Astrocyte of the hippocampus (primary cell): ENCODE measurements at places on chromosomes 2 and 18.

GRCh38 chr2:53765767-53766166 is 1.8 kb upstream of the CHAC2 start:
- DNase-seq, result no peak

DNA sequence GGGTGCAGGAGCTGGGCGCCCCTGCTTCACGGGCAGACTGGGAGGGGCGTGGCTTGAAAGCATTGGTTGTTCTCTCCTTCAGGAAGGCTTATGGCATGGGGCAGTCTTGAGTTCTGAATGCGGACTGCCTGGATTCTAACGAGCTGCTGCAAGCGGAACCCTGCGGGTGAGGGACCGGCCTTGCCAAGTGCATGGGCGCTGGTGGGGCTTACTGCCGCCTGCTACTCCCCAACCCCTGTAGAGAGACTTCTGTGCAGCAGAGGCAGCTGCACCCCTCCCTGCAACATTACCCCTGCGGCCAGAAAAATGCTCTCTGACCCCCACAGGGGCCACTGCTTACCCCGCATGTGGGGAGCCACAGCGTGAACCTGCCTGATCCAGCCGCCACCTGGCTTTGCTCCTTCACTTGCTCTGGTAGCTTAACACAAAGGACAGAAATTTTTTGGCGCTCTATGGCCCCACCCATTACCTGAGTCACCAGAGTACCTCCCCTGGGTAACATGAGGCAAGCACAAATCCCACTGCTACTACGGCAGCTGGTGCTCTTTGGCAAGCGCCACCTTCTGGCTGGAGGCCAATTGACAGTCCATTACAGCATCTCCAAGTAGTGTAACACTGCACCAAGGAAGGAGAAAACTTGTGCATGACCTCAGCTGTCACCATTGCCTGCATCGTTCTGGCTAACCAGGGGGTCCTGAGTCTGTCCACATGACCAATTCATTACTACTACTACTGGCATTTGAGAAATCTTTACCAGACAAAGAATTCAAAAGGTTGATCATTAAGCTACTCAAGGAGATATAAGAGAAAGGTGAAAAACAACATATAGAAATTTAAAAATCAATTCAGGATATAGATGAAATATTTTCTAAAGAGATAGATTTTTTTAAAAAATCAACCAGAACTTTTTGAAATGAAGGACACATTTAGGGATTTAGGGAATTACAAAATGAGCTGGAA is 35.4 kb downstream of the MYL12B start:
- DNase-seq, result peak; percentile 93

DNA sequence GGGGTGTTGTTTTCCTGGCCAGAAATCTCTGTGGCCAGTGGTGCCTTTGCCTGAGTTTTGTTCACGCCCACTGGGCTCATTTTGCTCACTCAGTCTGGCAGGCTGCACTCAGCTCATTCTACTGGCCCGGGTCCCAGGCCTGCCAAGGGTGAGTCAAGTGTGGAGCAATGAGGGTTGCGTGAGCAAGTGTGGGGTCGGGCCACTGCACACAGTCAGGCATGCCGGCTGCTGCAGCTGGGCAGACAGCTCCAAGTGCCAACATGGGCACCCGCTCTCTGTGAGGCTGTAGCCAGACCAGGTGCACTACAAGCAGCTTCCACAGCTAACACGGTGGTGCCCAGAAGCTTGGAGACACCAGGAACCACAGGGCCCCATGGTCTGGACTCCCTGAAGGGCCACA is 801.1 kb upstream of the RAB6C start:
- DNase-seq, result peak; percentile 89

DNA sequence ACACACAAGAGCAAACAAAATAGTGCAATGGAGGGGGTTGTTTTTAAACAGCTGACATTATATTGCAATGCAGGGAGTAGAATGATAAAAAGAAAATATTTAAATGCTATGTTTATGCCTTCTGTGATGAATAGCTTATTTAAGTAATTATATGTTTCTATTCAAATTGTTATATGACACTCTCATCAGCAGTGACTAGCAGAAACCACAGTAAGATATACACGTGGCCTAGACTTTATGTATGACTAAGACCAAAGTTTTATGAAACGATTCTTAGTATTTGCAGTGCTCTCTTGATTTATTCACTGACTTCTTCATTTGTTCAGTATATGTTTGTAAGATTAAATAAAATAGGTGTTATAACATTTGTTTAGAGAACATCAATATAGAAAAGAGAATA is 26.1 kb upstream of the C1D start:
- no peak for DNase-seq

DNA sequence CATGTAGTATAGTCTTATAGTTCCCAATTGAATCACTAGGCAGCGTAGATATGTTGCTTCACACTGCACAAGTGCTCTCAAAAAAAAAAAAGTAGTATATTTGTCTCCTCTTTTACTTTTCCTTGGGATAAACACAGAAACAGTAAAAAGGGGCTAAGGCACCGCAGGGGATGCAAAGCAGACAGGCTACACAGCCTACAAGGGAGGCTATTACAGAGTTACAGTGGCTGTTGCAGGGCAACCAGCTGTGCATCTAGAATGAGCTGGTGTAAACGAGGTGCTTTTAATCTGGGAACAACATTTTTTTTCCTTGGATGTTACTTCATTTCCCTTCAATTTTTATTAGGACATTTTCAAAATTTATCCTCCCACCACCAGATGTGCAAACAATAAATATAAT is 1934.7 kb upstream of the CELF4 start:
- no peak for DNase-seq

DNA sequence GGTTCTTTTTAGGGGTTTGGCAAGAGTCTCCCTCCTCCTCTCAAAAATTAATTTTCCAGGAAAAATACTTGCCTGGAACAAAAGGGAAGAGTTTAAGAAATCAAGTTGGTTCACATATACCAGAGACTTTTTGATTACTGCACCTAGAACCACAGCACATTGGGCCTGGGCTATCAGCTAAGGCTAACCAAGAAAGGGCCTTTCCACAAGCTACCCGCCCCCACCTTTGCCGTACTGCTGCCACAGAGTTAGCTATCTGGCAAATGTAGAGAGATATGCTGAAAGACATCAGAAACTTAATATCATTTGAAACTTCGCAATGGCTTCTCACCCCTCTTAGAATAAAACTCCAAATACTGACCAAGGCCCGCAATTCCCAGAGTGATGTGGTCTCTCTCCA is 76.9 kb downstream of the AAK1 start:
- no peak for DNase-seq

- DNase-seq, result no peak
Observed at GRCh38 chr2:40147360-40147759, 304.5 kb downstream of the SLC8A1 start.

- no peak for DNase-seq
Observed at GRCh38 chr18:75334869-75335268, 92.6 kb downstream of the SMIM21 start.

- DNase-seq, result no peak
Observed at GRCh38 chr18:12314591-12315305, 6.7 kb downstream of the TUBB6 start.

- DNase-seq, result peak; percentile 75
Observed at GRCh38 chr2:26184121-26184520, 11.2 kb downstream of the GAREM2 start.
